WTC11 (cell line): ENCODE measurements at places on chromosomes 7 and 10.

DNA sequence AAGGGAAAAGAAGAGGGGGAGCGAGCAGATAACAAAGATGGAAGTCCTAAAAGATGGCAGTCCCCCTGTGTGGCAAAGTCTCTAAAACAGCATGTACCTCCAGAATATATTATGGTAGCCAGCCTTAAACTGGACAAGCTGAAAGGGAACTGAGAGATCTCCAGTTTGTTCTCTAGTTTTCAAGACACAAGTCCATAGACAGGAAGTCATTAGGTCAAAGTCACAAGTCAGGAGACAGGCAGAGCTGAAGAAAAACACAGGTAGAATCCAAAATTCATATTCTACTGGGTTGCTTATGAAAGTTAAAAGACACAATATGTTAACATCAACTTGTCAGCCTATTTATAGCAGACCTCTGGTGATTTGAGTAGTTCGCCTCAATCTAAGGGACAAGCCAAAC is 38.7 kb downstream of the FAM107B start:
- DNase-seq = no peak

DNA sequence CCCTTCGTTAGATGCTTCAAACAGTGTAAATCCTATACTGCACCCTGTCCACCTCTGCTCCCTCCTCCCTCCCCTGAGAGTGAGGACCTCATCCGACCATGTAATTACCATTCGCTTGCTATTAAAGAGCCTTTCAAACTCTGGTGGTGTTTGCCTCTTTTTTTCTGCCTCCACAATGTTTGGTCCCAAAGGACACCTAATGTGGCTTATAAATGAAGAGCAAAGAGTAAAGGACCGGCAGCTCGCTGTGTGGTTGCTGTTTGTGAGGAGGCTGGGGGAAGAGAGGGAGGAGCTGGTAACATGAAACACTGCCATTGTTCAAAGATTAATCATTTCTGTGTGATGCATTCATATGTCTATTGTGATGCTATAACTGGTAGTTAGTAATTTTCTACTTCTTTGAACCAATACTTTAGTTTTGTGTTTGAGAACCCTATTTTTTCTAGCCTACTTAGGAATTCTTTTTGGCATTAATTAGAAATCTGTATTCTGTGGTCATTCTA is 27.9 kb downstream of the MTURN start:
- no peak for DNase-seq

DNA sequence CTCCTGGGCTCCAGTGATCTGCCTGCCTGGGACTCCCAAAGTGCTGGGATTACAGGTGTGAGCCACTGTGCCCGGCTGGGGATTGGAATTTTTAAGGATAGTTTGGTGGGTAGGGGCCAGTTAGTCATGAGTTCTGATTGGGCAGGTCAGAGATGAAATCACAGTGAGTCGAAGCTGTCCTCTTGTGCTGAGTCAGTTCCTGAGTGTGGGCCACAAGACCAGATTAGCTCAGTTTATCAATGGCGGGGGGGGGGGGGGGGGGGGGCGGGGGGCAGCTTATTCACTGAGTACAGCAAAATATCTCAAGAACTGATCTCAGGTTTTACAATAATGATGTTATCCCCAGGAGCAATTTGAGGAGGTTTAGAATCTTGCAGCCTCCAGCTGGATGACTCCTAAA is 11.6 kb upstream of the ERCC6 start:
- no peak for DNase-seq

DNA sequence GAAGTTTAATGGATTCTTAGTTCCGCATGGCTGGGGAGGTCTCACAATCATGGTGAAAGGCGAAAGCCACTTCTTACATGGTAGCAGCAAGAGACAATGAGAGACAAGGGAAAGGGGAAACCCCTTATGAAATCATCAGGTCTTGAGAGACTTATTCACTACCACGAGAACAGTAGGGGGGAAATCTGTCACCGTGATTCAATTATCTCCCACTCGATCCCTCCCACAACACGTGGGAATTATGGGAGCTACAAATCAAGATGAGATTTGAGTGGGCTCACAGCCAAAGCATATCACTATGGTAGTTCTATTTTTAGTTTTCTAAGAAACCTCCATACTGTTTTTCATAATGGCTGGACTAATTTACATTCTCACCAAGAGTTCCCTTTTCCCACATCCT is 36.7 kb downstream of the SPAM1 start:
- DNase-seq = no peak

DNA sequence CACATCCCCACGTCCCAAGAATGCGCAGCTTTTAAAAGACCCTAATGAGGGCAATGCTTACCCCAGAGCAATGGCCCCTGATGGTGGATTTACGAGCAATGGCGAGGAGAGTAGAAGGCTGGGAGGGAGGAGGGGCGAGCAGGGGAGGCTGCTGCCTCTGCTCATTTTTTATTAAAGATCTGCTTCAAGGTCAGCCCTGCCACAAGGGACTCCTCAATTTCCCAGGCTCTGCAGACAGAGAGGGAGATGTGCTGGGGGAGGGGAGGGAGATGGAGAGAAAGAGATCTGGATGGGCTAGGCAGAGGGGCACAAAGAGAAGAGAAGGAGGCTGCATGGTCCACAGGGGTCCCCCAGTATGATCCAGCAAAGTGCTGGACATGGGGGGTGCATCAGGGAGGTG is 7.8 kb upstream of the SRRM3 start:
- no peak for DNase-seq

DNA sequence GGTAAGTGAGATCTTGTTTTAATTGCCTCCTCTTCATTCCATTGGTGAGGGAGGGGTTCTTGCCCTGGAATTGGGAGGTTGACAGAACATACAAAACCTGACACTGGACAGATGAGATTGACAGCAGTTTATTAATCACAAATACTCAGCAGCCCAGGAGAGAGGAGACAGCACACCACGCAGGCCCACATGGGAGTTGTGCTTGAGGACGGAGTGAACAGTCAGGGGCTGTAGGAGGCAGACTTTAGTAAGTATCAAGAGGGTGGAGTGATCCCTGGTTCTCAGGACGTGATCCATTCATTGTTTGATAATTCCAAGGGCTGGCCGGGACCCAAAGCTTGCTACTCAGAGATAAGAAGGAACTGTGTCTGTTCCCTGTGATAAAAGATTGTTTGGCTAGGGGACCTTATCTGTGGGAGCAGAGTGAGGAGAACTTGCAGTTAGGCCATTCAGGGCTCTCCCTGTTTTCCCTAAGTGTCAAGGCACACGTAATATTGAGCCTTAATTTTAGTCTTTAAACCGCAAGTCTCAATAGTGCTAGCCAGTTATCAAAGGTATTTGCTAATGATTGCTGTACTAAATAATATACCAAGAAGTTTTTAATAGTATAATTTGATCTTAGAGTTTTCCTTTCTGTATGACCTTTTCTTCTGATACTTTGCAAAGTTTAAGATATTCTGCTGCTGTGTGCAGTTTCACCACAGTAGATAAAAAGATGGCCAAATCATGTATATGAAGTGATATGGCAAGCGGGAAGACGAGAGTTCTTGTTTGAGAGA is 14.5 kb downstream of the CAPZA2 start:
- DNase-seq = no peak

DNA sequence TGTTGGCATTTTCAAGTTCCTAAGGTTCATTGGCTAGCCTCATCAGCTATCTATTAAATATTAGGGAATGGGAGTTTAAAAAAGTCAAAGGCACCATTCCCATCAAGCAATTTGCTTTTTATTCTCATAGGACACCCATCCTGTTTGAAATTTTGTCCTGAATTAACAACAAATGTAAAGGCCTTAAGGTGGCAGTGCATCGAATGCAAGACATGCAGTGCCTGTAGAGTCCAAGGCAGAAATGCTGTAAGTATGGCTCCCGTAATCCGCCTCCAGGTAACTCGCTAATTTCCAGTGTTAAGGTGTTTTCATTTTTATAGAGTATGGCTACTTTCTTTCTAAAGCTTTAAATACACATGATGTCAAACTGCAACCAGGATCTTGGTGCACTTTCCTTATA is 141.9 kb upstream of the SAMD8 start:
- no peak for DNase-seq

GRCh38 chr10:44697116-44697515 is 214.0 kb upstream of the TMEM72 start:
- no peak for DNase-seq

GRCh38 chr7:79268730-79269129 is 184.7 kb downstream of the MAGI2 start:
- no peak for DNase-seq

DNA sequence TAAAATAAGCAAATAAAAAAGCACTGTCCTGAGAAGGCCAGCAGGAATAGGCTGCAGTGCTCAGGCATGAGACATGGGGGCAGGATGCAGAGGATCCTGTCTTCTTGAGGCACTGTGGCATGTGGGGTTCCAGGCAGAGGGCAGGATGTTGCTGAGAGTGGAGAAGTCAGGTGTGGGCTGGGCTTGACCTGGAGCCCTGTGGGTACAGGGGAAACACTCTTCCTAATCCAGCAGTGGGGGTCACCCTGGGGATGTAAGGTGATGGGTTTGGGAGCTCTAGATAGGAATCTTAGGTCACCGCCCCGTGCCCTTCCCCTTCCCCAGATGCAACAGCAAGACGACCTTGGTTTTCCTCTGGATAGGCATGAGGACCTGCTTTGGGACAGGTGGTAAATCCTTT is 13.6 kb downstream of the SUMF2 start:
- no peak for DNase-seq

GRCh38 chr7:23680414-23681405 is 711 bp downstream of the FAM221A start:
- peak; percentile 86 for DNase-seq

GRCh38 chr7:1460821-1461645 is 1.8 kb upstream of the MICALL2 start:
- no peak for DNase-seq

GRCh38 chr10:60293581-60294175 is 96.0 kb downstream of the ANK3 start:
- no peak for DNase-seq

DNA sequence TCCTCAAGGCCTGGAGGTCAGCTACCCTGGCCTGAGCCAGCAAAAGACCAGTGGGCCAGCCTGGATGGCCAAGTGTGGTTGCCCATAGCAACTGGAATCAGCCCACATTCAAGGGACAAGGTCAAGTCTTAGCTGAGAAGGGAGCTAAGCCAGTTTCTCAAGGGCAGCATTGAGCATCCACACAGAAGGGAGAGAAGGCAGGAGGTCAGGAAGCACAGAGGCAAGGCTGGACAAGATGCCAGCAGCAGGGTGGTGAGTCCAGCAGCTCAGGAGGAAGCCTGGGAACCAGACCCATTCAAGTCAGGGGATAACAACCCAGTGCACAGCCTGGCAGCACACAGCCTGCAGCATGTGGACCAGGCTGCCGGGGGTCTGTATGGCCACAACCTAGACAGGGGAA is 54.0 kb upstream of the ZMIZ1 start:
- no peak for DNase-seq

DNA sequence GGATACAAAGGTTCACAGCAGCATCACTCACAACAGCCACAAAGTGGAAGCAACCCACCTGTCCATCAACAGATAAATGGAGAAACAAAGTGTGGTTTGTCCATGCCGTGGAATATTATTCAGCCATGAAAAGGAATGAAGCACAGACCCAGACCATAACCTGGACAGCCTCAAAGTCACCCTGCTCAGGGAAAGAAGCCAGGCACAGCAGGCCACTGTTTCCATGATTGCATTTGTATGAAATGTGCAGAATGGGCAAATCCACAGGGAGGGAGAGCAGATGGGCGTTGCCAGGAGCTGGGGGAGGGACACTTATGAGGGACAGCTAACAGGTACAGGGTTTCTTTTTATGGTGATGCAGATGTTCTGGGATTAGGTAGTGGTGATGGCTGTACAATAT is 30.3 kb downstream of the FOXL3 start:
- no peak for DNase-seq

DNA sequence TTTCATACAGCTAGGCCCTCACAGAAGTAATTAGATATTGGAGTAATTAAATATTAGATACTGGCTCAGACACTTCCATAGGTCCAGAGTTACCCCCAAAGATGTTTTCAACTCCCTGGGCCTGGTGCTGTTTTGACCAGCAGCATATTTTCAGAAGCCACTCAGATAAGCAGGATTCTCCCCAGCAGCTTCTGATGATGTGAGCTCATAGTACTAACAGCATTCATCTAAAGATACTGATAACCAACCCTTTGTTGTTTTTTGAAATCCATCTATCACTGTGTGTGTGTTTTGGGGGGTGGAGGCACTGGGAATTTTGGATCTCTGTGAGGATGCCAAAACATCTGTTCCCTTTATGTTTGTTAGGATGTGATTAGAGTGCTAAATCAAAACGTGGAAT is 52.7 kb downstream of the VPS50 start:
- DNase-seq = no peak

GRCh38 chr7:135409845-135410542 is 99.9 kb downstream of the CNOT4 start:
- DNase-seq = no peak

GRCh38 chr10:6296828-6297251 is 94.1 kb downstream of the PFKFB3 start:
- no peak for DNase-seq

DNA sequence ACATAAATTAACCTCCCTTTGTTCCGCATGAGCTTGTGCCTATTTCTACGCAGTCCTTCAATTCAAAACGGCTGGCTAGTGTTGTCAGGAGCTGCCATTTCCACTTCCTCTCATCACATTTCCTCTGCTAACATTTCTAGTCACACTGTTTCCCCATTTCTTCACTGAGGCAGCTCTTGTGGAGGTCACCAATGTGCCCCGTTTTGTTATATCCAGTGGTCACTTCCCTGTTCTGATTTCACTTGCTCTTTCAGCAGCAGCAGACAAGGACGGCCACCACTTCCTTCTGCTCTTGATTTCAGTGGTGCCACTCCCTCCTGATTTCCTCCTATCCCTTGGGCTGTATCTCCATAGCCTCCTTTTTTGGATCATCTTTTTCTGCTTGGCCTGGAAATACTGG is 64.8 kb upstream of the SEC61G start:
- DNase-seq = no peak

GRCh38 chr7:50331564-50332208 is 27.2 kb downstream of the IKZF1 start:
- DNase-seq = no peak

DNA sequence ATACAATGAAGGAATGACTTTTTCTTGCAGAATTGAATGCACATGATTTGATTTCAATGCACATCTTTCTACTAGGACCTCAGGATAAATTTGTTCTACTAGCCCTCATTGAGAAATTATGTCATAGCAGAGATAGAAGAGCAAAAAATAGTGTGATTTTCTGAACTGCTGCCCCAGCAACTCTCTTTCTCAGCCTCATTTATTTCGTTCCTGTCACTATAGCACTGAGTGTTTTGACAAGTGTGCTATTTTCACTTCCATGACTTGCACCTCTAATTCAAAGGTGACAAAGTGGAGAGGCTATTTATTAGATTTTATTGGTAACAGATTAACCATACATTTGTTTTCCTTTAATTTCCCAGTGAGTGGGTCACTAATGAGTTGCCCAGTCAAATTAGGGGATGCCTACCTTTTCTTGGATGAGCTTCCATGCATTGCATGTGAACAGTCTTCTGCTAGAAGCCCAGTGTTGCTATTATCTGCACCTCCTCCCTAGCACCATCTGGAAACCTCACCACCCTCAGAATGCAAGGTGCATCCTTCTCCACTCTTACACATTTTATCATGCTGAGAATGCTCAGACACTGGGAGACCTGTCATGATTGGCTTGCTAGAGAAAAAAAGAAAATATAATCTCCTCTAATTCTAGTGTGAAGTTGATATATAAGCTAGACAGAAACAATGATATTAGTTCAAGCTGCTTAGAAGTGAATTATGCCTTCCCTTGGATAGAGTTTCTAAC is 119.6 kb upstream of the CTTNBP2 start:
- DNase-seq = no peak
